ENCODE measurements at places on chromosomes 16 and 17. TPM values are rescaled to one million over a fixed set of nuclear protein-coding genes. Genes with fewer than 3 reads are reported as not detected.

- no peak for DNase-seq
Measured at GRCh38 chr17:41308251-41308917, 725 bp downstream of the KRTAP16-1 start.

- no peak for DNase-seq
Measured at GRCh38 chr16:77383606-77384187, 51.1 kb downstream of the ADAMTS18 start.

- DNase-seq = no peak
Measured at GRCh38 chr17:60508384-60508980, 17.6 kb downstream of the APPBP2 start.

DNA sequence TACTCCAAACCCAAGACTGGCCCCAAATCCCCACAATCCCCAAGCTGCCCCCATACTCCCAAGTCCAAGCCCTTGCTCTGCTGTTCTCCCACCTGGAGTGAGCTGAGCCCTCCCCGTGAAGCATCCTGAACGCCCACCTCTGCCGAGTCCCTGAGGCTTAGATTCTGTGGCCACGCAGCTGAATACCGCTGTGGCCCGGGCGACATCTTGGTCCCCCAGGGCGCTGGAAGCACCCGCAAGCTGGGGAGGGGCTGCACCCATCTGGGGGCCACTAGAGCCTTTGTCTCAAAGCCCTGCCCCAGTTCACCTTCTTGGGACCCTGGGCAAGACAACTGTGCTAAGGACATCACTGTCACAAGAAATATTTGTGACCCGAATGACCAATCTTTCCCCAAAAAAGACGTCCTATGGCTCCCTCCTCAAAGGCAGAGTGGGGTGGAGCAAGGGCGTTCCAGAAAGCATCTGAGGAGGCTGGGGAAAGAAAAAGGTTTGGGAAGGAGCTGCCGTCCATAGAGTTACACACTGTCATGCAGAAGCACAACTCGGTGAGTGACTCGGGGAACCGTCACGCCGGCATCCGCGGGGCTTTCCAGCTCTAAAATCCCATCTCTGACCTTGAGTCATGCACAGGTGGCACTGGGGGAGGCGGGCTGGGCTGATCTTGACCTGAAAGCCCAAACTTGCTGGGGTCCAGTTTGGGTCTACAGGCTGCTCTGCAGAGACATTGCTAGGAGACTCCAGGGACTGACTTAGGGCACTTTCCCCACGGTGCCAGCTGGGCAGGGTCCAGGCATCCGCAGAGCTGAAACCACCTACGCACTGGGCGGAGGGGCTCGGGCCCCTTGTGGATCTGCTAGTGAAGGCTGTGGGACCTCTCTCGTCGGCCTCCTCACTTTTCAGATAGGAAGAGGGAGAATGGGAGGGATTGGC is 6.6 kb downstream of the PTX4 start:
- DNase-seq = no peak

DNA sequence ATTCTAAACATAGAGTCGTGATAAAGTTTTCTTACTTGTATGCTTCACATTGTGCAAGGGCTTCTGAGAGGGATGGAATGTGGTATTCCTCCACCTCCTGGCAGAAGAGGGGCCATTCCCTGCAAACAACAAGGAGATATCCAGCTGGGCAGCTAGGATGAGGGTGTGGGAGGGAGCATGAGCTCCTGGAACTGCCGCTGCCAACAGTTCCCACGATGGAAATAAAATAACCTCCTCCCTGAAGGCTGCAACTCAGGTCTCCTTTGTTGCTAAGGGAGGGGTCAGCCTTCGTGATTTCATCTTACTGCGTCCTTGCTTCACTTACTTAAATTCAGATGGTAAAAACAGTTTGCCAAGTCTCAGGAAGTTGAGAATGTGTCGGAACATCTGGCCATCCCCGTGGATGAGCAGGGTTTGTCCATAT is 15.6 kb downstream of the PLEKHG4 start:
- DNase-seq = no peak

DNA sequence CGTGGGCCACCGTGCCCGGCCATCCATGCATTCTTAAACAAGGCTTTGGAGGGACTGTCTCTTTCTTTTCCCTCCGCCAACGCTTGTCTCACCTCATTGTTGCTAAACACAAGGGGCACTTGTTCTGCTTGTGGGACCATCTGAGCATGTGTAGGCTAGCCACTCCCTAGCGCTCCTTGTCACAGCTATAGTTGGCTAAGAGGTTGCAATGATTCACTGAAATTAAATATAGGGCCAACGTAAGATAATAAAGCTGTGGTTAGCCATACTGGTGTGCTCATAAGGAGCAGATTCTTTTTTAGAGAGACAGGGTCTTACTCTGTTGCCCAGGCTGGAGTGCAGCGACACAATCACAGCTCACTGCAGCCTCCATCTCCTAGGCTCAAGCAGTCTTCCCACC is 41.2 kb downstream of the KIAA0513 start:
- no peak for DNase-seq

DNA sequence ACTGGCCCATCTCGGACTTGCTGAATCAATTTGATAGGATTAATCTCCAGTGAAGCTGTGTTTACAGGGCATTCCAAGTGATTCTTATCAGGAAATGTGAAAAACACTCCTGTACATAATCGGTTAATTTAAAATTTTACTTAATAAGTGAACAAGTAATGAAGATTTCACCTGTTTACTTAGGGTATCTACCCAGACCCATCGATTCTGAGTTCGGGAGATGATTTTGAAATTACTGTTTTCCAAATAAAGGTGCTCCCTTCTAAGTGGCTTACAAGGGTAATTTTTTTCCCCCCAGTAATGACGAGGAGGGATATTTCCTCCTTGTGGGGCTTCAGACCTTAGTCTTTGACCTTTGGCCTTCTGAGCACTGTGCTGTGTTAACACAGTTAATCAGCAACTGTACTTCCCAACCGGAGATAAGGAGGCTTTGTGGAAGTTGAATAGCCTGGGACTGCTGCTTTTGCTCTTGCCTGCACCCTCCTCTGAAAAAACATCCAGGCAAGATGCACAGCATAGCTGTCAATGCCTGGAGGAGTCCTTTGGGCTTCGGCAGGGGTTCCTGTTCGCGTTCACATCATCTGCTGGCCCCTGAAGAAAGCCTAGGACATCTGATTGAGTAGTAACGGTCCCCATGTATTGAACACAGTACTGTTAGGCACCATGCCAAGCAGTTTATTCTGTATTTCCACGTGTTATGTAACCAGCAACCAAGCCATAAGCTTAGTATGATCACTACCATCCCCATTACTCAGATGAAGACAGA is 1.8 kb downstream of the FAHD1 start:
- DNase-seq = no peak

The PLEKHH3 gene
- total RNA-seq = 19.1 TPM

The PRAC2 gene
- not detected for total RNA-seq

The OR3A2 gene
- total RNA-seq = 0.30 TPM
